ENCODE measurements at places on chromosomes 3 and 15. TPM values are rescaled to one million over a fixed set of nuclear protein-coding genes. Genes with fewer than 3 reads are reported as not detected.

Gene CHRM5
- total RNA-seq: not detected

Gene PARP3
- 7.0 TPM for total RNA-seq

Gene TMEM41A
- total RNA-seq: 43.4 TPM

Gene FBXO40
- total RNA-seq: not detected

Gene GPR156
- 0.27 TPM for total RNA-seq

Gene SMCO1
- not detected for total RNA-seq

Gene TUSC7
- not detected for total RNA-seq

Gene GPR149
- total RNA-seq: 0.44 TPM

Gene AGBL1
- not detected for total RNA-seq

Gene NCK1
- 39.4 TPM for total RNA-seq

Gene ESYT3
- total RNA-seq: 0.60 TPM

Gene DCLK3
- not detected for total RNA-seq

Gene GNAT1
- not detected for total RNA-seq

Gene MESP2
- total RNA-seq: 1.2 TPM

Gene CFAP100
- total RNA-seq: not detected

Gene OCA2
- 22.6 TPM for total RNA-seq

Gene MLH1
- total RNA-seq: 34.5 TPM

Gene LMAN1L
- not detected for total RNA-seq

Gene ZKSCAN7
- 9.9 TPM for total RNA-seq

Gene STRIT1
- total RNA-seq: 1.2 TPM

Gene TMEM266
- 1.9 TPM for total RNA-seq

Gene MNS1
- total RNA-seq: 0.60 TPM

Gene C2CD4A
- 0.13 TPM for total RNA-seq

Gene RABL3
- total RNA-seq: 12.7 TPM

Gene SKOR1
- 0.12 TPM for total RNA-seq

Gene PP2D1
- total RNA-seq: not detected

Gene CLDN11
- 21.9 TPM for total RNA-seq

Gene TMF1
- total RNA-seq: 39.6 TPM

Gene CELSR3
- 1.8 TPM for total RNA-seq

Gene KLHL6
- total RNA-seq: 0.16 TPM

Gene STX19
- 0.16 TPM for total RNA-seq

Gene C15orf40
- 7.5 TPM for total RNA-seq

Gene SLC35G2
- 1.5 TPM for total RNA-seq

Gene GCSAM
- not detected for total RNA-seq

Gene EFCAB12
- total RNA-seq: 0.44 TPM

Gene DPPA2
- total RNA-seq: not detected

Gene GOLGA8J
- total RNA-seq: 0.13 TPM

Gene HRG
- total RNA-seq: 1.7 TPM

Gene LRRC2
- total RNA-seq: 0.28 TPM

Gene TNNC1
- total RNA-seq: 15.0 TPM

Gene CYP1A1
- 17.0 TPM for total RNA-seq

Gene FSIP1
- total RNA-seq: 0.60 TPM

Gene PLSCR5
- 0.60 TPM for total RNA-seq

Gene XYLB
- 8.2 TPM for total RNA-seq

Gene ADAMTS17
- total RNA-seq: 2.7 TPM

Gene UROC1
- 4.2 TPM for total RNA-seq

Gene DNASE1L3
- total RNA-seq: 0.97 TPM

Gene KCNMB2
- 0.52 TPM for total RNA-seq

Gene RPS17
- total RNA-seq: 2,046 TPM

Gene ACSBG1
- 0.08 TPM for total RNA-seq

Gene GADL1
- 0.13 TPM for total RNA-seq

Gene THRB
- total RNA-seq: 60.0 TPM

Gene NTRK3
- total RNA-seq: 4.9 TPM

Gene SNX33
- 17.8 TPM for total RNA-seq

Gene NR1I2
- total RNA-seq: 7.0 TPM
